T-helper 9 cell (primary cell): ENCODE measurements at places on chromosomes 7 and 10.

- DNase-seq, result no peak
These were observed 2.0 kb downstream of the REPIN1 start for GRCh38 chr7:150370612-150371071.

DNA sequence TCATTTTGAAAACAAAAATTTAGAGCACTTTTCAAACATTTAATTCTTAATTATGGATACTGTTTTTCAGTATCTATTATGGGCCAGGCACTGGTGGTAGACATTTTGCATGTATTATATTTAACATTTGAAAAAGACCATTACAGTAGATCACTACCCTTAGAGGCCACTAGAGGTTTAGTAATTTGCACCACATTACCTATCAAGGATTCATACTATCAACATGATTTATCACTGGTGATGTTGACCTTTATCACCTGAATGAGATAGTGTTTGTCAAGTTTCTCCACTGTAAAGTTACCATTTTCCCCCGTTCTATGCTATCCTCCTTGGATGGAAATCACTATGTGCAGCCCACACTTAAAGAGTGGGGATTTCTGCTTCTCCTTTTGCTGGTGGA, 4.4 kb upstream of the SNX13 start:
- no peak for DNase-seq

GRCh38 chr10:121088524-121088923, 237.4 kb downstream of the WDR11 start:
- DNase-seq, result no peak

DNA sequence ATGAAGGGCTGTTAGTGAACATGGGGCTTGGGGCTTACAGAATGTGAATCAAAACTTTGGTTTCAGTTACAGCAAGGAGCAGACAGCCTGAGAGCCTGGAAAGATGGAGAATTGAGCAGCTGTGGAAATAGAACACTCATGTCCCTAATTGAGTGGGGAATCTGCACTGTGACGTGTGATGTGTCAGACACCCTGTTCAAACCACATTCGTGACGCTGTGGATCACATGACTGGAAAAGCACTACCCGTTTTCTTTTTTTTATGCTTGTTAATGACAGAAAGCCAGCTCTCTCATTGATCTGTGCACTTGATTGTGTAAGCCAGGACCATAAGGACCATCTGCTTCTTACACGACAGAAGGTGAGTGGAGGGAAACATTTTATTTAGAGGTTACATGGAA, 15.1 kb upstream of the TBX20 start:
- DNase-seq, result no peak

GRCh38 chr7:36303202-36304098, 86.2 kb upstream of the ANLN start:
- no peak for DNase-seq

DNA sequence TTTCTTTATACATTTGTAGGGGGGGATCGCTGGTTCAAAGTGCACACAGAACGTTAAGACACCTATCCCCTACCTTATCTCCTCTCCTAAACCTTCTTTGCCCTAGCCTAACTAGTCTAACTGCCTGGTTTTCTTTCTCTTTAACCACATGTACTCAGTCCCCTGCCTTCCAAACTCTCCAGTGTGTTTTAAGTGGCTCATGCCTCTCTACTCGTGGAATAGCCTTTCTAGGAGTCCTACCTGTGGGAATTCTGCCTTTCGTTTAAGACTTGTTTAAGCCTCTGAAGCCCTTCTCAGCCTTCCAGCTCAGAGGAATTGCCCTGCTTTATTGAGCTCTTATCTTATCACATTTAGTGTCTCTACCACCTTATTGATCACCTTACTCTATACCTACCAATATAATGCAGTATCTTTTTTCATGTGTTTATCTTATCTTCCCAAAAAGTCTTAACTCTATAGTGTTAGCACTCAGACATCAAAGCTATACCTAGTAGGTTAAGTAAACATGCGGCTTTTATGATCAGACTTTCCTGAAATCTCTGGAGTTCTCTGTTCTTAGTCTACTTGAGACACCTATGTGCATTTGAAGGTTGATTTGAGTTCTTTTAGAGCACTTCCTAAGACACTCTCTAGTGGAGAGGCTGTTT, 50.7 kb downstream of the ARID5B start:
- DNase-seq, result no peak

DNA sequence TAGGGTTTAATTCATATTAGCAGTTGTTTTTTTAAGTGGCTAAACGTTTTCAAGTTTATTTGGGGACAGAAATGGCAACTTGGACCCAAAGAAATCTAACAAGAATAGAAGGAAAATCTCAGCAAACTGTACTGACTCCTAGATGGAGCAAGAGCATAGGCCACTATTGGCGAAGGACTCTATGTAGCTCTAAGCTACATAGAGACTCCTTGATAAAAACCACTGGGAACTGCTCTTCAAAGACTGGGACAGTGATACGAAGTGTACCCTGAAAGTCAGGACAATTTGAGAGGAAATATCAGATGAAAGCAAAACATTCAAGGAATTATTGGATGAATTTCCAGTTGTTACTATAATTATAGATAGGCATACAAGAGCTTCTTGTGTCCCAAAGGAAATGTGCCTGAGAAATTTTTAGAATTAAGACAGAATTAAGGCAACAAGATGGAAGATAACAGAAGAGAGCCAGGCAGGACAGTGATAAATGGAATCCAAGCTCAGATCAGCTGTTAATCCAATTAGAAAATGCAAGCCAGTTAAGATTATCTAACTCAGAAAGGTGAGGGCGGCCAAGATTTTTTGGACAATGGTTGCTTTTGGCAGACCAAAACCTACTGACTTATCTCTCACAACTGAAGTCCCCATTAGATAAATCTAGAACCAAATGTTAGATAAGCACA, 103.7 kb upstream of the IFRD1 start:
- no peak for DNase-seq

GRCh38 chr7:30625283-30625682, 30.6 kb downstream of the GARS1 start:
- no peak for DNase-seq

DNA sequence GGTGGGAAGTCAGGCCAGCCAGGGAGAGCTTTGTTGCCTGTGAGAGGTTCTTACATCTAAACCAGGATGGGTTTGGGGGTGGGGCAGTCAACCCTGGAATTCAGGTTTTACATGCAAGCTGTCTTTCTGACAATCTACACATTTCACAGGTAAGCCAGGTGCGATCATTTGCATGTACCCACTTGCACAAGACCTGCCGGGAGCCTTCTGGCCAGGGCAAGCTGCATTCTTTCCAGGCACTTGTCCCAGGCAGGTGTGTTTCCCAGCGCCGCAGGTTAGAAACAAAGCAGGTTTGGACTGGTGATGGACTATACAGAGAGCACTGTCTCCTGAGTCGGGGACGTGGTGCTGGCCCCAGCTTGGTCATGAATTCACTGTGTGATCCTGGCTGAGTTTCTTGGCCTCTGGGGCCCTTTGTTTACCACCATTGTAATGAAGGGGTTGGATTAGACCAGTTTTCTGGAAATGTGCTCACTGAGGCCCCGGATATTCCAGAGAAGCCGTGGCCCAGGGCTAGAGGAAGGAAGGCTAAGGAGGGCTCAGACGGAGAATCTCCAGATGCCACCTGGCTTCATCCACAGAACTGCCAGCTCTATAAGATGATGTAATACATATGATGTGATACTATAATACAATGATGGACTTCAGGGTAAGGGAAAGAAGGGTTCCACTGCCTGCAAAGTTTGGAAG, 205.2 kb upstream of the SVIL start:
- no peak for DNase-seq

- DNase-seq, result no peak
These were observed 13.0 kb upstream of the SMARCD3 start for GRCh38 chr7:151261529-151261928.

DNA sequence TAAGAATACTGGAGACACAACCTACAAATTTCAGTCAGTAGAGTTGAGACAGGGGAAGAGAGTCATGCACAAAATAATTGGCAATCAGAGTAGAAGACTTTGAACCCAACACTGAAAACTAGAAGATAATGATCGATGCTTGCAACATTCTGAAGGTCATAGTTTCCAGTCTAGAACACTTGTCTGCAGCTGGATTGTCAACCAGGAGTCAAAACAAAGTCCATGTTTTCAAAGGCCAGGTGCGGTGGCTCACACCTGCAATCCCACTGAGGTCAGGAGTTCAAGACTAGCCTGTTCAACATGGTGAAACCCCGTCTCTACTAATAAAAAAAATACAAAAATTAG, 26.8 kb upstream of the SMURF1 start:
- no peak for DNase-seq
